ENCODE measurements at places on chromosomes 1 and 21. TPM values are rescaled to one million over a fixed set of nuclear protein-coding genes. Genes with fewer than 3 reads are reported as not detected.

DNA sequence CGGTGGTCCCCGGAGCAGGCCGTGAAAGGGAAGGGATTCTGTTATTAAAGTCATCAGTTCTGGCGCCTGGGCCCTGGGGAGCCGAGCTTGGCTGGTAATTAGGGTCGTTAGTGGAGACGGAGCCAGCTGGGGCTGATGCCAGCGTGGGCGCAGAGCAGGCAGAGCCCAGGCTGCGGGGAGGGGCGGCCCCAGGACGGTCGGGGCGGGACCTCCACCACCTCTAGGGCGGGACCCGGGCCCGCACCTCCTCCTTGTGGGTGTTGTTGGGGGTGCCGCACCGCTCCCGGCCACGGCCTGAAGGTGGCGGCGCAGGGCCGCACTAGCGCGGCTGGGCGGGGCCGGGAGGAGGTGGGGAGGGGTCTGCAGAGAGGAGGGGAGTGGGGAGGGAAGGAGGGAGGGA, 470.6 kb downstream of the PTPRU start:
- DNase-seq, result no peak

LCE2B gene
- not detected for total RNA-seq

DNA sequence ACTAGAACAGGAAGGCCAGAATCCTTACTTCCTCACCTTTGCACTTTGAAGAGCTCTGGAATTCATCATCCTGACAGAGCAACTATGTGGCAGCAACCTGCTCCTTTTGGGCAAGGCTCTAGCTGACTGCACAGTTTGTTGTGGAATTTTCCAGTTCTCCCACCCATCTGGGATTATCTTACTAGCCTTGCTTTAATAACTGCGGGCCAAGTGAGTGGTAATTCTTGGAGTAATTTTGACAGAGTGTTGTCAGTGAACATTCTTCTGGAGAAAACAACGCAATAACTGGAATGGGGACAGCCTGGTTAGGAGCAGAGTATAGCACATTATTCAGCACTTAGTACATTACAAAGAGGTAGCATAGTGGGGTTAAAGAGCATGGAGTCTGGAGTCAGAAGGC, 75.3 kb downstream of the NTMT2 start:
- DNase-seq, result no peak

CCDC185 gene
- not detected for total RNA-seq

DNA sequence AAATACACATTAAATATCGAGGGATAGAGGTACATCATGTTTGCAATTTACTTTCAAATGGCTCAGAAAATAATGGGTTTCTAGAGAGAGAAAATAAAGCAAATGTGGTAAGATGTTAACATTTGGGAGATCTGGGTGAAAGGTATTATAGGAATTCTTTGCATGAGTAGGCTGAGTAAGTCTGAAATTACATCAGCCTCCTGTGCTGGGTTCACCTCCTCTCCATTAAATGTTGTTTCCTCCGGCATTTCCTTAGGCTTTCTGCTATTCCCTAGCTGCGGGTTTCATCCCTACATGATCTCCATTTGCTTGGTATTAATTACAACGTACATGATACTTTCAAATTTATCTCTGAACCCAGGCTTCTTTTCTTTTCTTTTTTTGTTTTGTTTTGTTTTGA, 31.6 kb downstream of the ZMYND12 start:
- DNase-seq, result no peak
